Mesenteric fat pad (tissue), 1 donor: ENCODE measurements at places on chromosomes 7 and 10. TPM values are rescaled to one million over a fixed set of nuclear protein-coding genes. Genes with fewer than 3 reads are reported as not detected.

- DNase-seq = no peak
Measured at GRCh38 chr7:47581438-47581803, 490 bp downstream of the TNS3 start.

Gene AKR1D1
- not detected for total RNA-seq

Gene ANKRD1
- 1.6 TPM for total RNA-seq

DNA sequence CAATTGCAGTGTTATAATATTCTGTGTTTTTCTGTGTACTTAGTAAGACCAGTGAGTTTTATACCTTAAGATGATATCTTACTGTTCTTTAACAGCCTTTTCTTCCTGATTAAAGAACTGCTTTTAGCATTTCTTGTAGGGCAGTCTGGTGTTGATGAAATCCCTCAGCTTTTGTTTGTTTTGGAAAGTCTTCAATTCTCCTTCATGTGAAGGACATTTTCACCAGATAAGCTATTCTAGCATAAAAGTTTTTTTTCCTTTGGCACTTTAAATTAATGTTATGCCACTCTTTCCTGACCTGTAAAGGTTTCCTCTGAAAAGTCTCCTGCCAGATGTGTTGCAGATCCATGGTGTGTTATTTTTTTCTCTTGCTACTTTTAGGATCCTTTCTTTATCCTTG is 1059.8 kb downstream of the LRMDA start:
- no peak for DNase-seq

GRCh38 chr7:33742999-33743587 is 162.2 kb upstream of the BMPER start:
- no peak for DNase-seq

Gene SEM1
- 40.4 TPM for total RNA-seq

DNA sequence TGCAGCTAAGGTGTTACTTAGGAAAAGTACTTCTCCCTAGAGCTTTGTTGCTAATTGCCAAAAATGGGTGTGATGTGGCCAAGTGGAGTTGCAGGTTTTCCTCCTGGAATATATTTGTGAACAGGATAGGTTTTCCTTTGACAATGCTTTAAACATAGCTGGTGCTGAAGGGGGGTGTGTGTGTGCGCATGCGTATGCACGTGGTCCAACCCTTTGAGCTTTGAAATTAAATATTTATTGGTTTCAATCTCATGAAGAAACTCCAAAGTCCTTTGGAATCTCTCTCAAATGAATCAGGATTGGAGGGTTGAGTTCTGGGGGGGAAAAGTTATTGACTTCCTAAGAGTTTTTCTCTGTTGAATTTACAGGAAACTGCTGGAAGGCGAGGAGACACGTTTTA is 11.1 kb downstream of the INA start:
- DNase-seq = no peak

GRCh38 chr7:78953726-78954363 is 499.6 kb downstream of the MAGI2 start:
- no peak for DNase-seq

- DNase-seq = no peak
Measured at GRCh38 chr7:101532400-101533102, 96.5 kb downstream of the MYL10 start.

- DNase-seq = no peak
Measured at GRCh38 chr7:98396768-98397167, 4.1 kb downstream of the BAIAP2L1 start.

Gene SRI
- 118 TPM for total RNA-seq

GRCh38 chr10:125727436-125727835 is 7.9 kb downstream of the EDRF1 start:
- no peak for DNase-seq

DNA sequence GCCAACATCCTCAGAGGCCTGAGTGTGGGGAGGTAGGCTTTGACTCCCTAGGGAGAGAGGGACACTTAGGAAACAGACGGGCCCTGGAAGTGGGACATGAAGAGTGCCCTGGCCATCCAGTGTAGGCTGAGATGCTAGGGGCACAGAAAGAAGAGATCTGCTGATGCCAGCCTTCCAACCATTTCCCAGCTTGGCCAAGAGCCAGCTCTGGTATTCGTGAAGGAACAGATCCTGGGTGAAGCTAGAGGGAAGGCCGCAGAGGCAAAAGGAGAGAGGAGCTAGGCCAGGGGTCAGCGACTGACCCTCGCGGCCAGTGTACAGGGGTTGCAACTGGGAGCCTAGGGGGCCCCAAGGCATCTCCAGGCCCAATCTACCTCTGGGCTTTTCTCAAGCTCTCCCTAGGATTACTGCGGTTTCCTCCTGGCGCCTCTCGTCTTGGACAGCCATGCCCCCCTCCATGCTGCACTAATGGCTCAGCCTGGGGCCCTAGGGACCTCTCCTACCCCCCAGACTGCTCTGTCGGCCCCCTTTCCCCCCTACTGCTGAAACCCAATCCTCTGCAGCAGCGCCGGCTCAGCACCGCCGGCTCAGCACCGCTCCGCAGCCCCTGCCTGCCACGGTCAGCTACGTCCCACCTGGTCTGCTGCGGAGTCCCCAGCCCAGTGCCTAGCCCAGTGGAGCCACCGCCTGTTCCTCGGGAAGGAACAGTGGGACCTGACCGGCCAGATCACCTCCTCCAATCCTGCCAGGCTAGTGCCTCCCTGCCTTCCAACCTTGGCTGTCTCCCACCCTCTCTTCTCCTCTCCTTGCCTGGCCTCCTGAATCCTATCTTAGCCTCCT is at the start of gene ASIC3:
Gene ASIC3 (plus strand): TSS at position 556 of the 840 bp plus-strand sequence. CDS start 355 bp downstream, outside the sequence.
- no peak for DNase-seq

Gene HSPA12A
- 86.9 TPM for total RNA-seq

- no peak for DNase-seq
Measured at GRCh38 chr7:50862302-50862701, 79.6 kb upstream of the GRB10 start.

- no peak for DNase-seq
Measured at GRCh38 chr7:41693150-41693997, 9.5 kb downstream of the INHBA start.

DNA sequence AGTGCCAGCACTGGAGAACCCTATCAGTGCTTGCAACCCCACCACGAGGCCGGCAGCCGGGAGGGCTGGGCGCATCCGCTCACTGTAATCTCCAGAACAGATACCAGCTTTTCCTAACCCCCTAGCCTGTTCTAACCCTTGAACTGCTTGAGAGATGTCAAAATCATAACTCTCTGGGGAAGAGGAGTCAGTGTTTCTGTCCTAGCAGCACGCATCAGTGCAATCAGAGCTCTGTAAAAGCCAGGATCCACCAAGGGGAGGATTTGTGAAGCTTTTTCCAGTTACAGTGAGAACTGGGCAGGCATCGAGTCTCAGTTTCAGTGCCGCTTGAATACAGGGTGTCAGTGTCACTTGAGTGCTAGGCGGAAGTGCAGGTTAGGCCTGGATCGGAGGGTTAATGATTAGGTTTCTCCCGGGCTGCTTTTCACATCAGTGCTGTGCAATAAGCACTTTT is 104.5 kb upstream of the INSYN2A start:
- DNase-seq = no peak

DNA sequence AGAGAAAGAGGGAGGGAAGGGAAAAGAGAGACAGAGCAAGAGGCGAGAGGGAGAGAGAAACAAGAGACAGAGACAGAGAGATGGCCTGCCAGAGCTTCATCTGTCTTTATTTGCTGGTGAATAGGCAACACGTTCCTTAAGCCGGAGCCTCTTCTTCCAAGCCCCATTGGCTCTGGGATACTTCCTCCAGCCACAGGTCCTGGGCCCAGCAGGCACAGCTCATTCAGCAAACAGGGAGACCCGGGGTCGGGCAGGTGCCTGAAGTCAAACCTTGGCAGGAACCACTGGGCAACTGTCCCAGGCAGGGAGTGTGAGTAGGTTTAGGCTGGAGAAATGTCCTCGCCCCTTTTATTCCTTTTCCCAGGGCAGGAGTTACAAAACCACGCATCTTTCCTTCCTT is 68.2 kb downstream of the MYL10 start:
- DNase-seq = peak; percentile 75

Gene PON1
- total RNA-seq = 0.19 TPM
